ENCODE measurements at places on chromosomes 7 and 10.

GRCh38 chr10:68269562-68270290 is 37.8 kb upstream of the ATOH7 start:
- DNase-seq, result no peak

DNA sequence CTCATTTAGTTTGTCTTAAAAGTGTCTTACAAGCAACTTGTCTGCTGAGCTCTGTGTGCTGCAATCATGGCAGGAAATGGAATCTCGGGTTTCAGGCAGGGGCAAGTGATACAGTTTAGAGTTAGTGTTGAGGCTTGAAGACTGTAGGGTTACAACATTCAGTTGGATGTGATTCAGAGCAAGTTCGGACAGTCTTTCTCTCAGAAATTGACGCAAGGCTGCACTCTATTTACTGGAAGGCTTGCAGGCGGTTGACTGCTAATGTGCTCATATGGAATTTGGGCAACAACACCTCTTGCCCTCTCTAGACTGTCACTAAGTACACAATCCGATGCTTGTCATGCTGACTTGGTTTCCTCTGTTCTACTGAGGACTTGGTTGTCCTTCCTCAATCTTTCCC is 161.7 kb upstream of the BMPER start:
- DNase-seq, result no peak

GRCh38 chr10:6025683-6026255 is 36.4 kb downstream of the IL2RA start:
- DNase-seq, result no peak

DNA sequence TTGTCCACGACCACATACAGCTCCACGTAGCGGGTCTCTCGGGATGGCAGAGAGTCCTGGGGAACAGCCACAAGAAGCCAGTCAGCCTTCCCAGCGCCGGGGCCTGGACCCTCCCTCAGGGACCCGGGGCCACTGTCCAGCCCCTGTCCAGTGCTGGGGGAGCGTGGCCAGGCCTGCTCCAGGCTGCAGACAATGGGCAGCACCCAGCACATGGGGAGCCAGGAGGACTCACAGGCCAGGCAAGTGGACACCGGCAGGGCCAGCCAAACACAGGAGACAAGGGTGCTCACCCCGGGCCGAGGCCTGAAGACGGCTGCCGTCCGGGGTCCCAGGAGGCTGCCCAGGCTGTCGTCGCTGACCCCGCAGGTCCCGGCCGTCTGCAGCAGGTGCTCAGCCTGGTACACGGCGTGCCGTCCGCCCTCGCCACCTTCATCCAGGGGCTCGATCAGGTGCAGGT is 3.7 kb downstream of the ADAM8 start:
- no peak for DNase-seq

- DNase-seq, result no peak
Measured at GRCh38 chr7:37433166-37433565, 15.5 kb downstream of the ELMO1 start.

DNA sequence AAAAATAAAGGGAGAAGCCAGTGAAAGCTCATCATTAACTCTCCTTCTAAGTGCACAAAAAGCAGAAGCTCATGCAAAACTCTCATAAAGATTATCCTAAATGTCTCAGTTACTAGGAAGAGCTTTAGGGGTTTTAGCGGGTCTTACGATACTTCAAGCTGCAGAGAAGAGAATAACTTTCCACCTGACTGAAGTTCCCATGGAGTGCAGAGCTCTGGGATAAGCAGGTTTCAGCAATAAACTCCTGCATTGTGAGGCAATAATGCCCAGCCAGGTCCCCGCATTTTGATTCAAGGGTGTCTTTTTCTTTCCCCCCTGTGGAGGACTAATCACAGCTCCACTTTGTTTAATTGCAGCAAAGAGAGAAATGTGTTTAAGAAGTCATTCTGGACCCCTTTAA is 241.9 kb upstream of the SP8 start:
- DNase-seq, result no peak

GRCh38 chr7:98251231-98251600 is 816 bp downstream of the TECPR1 start:
- no peak for DNase-seq

DNA sequence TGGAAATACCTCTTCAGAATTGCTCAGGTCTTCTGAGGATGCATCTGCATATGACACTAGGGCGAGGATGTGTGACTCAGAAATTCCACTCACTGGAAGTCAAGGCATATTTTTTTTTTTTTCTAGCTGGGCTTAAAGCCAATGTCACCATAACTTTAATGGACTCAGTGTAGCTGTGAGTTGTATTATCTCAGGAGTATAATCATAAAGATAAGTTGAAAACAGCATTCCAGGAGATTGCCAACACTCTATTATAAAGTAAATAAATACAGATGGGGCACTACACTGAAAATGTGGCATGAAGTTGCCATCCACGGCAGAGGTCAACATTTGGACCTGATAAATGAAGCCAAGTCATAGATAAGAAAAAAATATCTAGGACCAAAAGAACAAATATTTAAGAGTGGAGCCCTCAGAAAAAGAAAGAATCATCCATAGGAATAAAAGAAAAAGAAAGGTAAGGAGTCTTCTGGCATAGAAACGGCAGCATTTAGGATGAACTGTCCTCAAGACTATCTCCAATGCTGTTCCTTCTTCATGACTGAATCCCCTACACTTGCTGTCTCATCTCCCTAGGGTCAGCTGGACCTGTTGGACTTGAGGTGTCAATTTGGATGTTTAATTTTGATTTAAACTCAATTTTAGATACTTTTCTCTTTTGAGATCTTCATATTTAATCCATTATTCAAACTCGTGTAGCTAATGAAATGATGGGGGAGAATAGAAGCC is 72.9 kb upstream of the CAV2 start:
- no peak for DNase-seq

DNA sequence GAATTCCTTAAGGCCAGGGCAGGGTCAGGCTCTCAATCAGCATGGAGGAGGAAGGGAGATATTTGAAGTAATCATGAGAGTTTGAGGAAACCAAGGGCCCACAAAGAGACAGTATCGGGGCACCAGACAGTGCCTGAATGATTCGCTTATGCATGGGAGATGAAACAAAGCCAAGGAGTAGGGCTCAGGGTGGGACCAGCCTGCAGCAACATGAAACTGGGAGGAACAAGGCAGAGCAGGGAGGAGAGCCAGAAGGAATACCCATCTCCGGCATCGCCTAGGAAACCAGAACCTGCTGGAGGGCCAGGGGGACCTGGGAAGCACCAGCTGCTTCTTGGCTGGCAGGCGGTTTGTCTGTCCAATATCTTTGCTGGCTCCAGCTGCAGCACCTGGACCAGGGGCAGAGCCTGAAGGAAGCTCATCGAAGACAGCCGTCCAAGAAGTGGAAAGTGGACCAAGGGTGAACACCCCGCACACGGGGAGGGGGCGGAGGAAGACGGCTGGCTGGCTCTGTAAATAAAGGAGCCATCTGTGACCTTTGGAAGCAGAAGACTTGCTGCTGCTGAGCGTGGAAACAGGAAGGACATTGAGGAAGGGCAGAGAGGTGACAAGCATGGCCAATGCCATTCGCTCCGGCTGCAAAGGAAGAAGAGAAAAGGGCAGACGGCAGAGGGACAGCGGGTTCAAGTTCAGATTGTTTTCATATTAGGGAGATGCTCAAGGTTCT is 34.4 kb upstream of the ECHDC3 start:
- no peak for DNase-seq

DNA sequence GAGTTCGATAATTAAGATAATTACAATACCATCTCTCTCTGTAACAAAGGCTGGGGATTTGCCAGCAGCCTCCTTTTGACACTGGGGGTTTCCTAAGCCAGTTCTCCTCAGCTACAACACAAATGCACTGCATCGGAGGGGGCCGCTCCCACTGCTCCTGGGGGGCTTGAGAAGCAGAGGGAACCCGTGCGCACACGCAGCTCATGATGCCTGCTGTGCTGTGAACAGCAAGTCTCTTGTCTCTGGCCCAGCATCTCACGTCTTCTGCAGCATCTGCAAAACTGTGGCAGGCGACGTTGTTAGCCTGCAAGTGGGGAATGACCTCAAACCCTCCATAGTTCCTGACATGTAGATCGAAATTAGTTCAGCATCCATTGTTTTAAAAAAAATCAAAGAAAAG is 5.5 kb downstream of the VIPR2 start:
- DNase-seq, result no peak

- no peak for DNase-seq
Measured at GRCh38 chr7:29170781-29171180, 23.8 kb upstream of the CHN2 start.

GRCh38 chr10:4820804-4821401 is 5.1 kb upstream of the AKR1E2 start:
- no peak for DNase-seq

GRCh38 chr7:17966706-17967105 is 26.4 kb upstream of the SNX13 start:
- no peak for DNase-seq

GRCh38 chr7:138890499-138891445 is 90.4 kb downstream of the KIAA1549 start:
- DNase-seq, result no peak

- DNase-seq, result no peak
Measured at GRCh38 chr7:36627836-36628235, 96.5 kb downstream of the AOAH start.

GRCh38 chr10:92990615-92991014 is 70.0 kb upstream of the CYP26C1 start:
- DNase-seq, result no peak

DNA sequence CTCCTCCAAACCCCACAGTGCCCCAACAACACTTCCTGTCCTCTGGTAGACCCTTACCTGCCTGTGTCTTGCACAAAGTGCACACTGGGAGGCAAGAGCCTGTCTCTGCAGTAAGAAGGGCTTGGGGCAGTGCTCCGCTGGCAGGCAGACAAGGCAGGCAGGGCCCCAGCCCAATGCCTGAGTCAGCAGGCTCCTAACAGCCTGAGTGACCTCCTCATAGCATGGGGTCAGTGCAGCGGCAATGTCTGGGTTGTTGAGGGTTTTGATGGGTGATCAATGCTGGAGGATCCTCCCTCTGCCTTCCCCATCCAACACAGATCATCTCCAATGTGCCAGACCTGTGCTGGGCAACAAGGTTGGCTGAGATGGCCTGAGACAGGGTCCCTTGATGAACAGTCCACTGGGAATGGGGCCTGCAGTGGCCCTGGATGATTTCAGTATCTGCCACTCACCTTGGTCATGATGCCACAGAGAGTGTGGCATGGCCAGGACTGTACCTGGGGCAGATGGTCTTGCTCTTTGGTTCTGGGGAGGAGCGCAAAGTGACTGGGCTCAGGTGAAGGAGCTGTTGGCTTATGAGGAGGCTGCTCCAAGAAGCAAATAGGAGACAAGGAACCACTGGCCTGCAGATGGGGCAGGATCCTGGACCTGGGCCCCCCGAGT is 55.6 kb upstream of the CAMK2B start:
- no peak for DNase-seq

DNA sequence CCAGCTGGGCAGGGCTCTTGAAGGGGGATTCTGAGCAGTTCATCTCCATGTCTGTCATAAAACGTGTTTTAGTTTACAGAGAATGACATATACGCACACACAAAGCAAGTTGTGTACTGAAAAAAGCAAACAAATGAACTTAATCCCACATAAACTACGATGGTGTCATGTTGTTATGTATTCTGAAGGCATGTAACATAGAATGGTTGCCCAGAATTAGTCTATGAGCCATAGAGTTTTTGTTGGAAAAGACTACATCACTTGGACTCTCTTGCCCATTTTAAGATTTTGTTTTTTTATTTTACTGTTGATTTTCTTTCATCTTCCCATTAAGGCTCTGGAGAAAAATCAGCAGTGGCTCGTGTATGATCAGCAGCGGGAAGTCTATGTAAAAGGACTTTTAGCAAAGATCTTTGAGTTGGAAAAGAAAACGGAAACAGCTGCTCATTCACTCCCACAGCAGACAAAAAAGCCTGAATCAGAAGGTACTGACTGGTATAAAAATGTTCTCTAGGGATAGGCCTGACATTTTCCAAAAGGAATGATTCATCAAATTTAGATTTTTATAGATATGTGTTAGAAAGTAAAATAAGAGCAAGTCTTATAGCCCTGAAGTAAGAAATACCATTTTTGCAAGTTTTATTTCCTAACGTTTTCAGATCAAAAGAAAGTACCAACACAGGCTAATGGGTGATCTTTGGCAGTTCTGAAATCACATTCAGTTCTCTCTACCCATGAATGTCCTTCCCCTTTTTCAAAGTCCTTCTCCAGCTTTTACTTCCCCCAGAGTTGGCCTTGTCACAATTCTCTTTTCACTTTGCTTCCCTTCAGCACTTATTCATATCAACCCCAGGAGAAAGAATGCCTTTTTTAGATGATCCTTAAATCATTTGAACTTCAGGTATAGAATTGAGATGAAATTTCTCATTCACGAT is 18.9 kb downstream of the CEP55 start:
- DNase-seq, result no peak

DNA sequence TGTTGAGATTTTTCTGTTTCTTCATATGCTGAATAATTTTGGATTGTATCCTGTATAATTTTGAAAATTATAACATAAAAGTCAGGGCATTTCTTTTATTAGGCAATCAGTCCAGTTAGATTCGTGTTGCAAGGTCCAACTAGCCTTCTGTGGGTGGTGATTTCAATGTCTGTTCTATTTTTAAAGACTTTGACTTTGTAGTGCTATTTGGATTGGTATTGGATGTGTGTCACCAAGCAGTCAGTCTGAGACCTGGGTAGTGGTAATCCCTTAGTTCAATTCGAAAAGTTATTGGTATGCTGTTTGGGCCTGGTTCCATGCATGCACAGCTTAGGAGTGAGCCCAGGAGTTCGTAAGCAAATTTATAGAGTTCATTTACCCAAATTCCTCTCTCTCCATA is 82.2 kb downstream of the EPDR1 start:
- no peak for DNase-seq

DNA sequence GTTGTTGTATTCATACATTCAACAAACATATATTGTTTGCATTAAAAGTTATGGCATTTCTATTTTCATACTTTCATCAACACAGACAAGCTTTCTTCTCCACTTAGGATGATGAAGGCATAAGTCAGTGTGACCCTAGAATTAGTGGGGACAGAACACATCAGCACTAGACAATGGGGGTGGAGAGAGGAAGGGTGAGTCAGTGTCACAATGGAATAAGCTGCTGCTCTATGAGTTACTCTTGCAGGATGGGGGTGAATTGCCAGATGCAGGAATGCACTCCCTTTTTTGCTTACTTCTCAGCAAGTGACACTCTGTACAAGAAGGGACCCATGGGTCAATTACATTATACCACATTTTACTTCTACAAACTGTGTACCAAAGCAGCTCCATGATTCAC is 74.0 kb downstream of the DGKI start:
- DNase-seq, result no peak

DNA sequence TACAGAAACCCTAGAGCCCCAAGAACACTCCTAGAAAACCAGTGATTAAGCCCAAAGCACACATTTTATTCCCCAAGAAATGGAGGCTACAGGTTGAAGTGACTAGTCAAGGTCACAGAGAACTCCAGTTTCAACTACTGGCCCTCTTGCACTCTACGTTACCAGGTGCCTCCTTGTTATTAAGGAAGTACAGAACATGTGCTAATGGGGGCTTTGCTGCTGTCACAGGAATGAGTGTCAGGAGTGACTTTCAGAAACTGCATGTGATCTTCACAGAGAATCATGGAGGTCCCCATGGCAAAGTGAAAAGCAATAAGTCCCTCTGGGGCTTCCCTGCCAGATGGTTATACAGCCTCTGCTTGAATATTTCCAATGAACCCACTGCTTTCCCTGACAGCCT is 19.3 kb downstream of the JAZF1 start:
- no peak for DNase-seq

Data from stimulated activated CD8-positive, alpha-beta memory T cell treated with anti-CD3 and anti-CD28 coated beads, Interleukin-7, amount 100 ng/mL, for 1 hour (primary cell).